Anterior cingulate cortex (tissue), 58 donors: ENCODE measurements at places on chromosomes 16 and 17.

DNA sequence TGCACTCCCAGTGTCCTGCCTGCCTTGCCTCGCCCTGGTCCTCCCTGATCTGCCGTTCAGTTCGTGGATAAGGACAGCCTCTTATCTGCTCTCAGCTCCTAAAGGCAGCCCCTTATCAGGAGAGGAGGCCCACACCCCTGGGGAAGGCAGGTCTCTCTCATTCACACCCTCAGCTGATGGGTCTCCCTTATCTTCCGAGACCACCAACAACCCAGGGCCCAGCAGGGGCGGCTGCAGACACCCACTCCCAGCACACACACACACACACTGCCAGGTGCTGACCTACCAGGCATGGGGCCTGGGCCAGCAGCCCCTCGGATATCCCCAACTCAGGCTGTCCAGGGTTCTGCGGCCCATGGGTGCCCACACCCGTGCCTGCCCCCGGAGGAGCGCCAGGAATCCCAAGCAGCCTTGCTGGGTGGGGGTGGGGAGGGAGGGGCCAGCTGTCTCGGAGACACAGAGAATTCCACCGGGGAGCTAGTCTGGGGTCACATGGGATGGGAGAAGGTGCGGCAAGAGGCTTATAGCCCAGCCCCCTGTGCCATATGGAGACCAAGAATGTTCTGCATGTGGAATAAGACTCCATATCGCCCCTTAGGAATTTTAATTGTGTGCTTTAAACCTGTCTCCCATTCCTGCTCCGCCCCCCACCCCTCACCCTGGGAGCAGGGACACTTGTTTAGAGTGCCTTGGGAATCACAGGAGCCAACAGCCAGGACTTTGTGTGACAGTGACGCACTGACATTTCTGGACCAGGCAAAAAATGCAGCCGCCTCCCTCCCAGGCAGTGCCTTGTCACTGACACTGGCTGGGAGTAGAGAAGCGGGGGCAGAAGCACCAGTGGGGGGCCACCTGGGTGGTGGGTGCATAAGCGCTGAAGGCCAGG is 41.9 kb upstream of the EMP2 start:
- DNase-seq = no peak

DNA sequence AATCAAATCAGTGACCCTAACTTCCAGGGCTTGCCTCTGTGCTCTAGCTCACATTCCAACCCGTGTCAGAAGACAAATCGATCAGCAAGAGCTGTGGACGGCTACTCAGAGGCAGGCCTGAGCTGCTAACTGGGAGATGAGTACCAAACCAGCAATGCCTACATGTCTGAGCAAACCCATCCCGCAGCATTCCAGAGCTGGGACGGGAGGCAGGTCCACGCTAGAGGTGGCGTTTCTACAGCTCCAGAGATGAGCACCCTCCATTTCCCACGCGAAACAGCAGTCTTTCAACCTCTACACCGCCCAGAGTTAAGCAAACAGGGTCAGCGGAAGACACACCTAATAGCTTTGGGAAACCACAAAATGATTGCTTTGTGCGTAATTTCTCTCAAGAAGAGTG is 6.5 kb downstream of the NXN start:
- no peak for DNase-seq

GRCh38 chr16:17467923-17468540 is 2.7 kb downstream of the XYLT1 start:
- DNase-seq = peak; percentile 82

- DNase-seq = no peak
These were observed 53.2 kb downstream of the SKAP1 start for GRCh38 chr17:48376682-48377325.

GRCh38 chr16:76964464-76965154 is 226.4 kb upstream of the MON1B start:
- no peak for DNase-seq

- DNase-seq = no peak
These were observed 117.5 kb downstream of the ASIC2 start for GRCh38 chr17:33175562-33175961.

DNA sequence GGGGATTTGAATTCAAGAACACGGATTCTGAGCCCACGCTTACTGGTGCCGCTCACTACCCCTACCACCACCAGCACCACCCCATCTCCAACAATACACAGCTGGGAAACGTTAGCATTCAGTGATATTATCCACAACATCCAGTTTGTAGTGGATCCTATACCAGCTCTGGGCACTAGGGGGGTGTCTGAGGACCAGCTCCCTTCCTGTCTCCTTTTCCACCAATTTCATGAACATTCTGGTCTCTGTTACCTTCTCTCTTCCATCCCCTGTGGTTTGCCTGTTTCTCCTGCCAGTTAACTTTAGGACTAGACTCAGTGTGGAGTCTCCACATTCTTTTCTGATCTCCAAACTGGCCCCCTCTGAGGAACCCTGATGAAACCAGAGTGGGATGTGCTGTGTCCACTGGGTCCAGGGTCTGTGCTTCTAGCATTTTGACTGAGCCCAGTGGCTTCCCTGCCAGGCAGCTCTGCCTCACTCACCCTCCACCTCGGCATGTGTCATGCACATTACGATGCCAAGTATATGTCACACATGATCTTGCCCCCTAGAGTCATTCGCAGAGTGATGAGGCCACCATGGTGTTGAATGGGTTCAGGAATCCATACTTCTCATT is 187.0 kb upstream of the CDH13 start:
- DNase-seq = no peak

- DNase-seq = no peak
These were observed 261.8 kb upstream of the PSMD7 start for GRCh38 chr16:74034862-74035261.

GRCh38 chr17:50015146-50015545 is 20.1 kb upstream of the DLX3 start:
- no peak for DNase-seq

- no peak for DNase-seq
These were observed 202.7 kb downstream of the FOXL1 start for GRCh38 chr16:86781046-86781445.

DNA sequence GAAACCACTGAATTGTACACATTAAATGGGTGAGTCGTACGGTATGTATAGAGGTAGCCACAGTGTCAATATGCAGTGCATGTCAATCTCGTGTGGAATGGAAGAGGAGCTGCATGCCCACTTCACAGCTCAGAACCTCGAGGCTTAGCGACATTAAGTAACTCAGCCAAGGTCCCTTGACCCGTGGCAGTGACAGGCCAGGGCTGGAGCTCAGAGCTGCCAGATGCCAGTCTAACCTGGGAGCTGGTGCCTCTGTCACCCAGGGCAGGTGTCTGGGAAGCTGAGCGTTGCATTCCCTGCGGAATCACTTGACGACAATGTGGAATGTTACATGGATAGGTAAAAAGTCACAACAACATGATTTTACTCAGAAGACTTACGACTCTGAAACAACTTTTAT is 298.1 kb downstream of the FOXL1 start:
- DNase-seq = no peak

- DNase-seq = no peak
These were observed 35.5 kb upstream of the NOL11 start for GRCh38 chr17:67682196-67682595.

GRCh38 chr17:83099086-83099555 is 19.7 kb downstream of the METRNL start:
- no peak for DNase-seq

GRCh38 chr17:72901657-72902056 is 190.8 kb downstream of the SLC39A11 start:
- DNase-seq = no peak

DNA sequence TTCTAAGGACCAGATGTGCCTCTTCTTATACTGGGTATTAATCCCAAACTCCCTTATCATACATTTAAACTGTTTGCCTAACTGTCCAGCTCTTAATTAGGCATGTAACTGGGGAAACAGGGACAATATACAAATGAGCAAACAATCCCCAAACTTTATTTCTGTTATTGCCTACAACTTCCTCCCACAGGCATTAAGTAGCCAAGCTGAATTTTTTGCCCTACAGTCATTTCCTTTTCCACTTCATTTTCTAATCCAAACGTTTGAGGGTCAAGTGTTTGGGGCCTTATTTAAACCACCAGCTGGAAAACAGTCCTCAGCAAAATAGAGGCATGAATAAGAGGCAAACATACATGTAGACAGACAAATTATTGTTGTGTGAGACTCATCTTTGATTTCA is 77.4 kb upstream of the CCL2 start:
- no peak for DNase-seq

GRCh38 chr17:21394265-21394664 is 18.1 kb downstream of the KCNJ12 start:
- no peak for DNase-seq

GRCh38 chr16:52022177-52022576 is 524.8 kb downstream of the TOX3 start:
- no peak for DNase-seq

GRCh38 chr17:75814900-75815373 is 29.3 kb downstream of the UNC13D start:
- no peak for DNase-seq

- DNase-seq = no peak
These were observed 18.4 kb downstream of the FA2H start for GRCh38 chr16:74756203-74756602.

DNA sequence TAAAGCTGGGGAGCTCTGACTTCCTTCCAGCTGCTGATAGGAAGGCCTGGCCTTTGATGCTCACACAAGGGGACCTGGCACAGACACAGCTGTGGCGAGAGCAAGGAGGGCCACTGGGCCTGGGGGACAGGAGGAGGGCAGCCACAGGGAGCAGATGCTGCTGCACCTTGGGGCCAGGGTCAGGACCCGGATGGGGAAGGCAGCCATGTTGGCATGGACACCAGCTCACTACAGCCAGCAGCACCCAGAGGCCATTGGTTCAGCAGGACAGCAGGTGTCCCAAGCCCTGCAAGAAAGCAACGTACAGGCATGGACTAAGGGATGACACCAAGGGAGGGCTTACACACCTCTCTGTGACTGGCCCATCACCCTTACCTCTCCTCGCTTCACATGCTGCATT is 8.0 kb upstream of the RNF112 start:
- no peak for DNase-seq

- DNase-seq = no peak
These were observed 278.4 kb downstream of the PARN start for GRCh38 chr16:14351647-14352046.

GRCh38 chr17:80163336-80163735 is 6.5 kb upstream of the CARD14 start:
- no peak for DNase-seq

DNA sequence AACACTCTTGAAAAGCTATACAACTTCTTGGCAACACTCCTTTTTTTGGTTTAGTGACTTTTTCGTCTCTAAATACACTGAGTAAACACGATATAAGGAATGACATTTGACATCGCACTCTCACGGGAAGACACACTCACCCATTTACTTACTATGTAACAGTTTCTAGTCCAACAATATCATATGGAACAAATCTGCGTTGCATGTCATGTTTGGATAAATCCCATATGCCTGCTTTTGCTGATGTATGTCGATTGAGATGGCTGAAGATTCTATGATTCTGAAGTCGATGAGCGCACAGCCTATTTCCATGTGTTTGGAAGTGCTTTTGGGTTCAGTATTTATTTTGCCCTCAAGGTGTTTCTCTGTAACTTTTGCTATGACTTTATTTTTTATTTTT is 18.2 kb downstream of the ITGAE start:
- no peak for DNase-seq

DNA sequence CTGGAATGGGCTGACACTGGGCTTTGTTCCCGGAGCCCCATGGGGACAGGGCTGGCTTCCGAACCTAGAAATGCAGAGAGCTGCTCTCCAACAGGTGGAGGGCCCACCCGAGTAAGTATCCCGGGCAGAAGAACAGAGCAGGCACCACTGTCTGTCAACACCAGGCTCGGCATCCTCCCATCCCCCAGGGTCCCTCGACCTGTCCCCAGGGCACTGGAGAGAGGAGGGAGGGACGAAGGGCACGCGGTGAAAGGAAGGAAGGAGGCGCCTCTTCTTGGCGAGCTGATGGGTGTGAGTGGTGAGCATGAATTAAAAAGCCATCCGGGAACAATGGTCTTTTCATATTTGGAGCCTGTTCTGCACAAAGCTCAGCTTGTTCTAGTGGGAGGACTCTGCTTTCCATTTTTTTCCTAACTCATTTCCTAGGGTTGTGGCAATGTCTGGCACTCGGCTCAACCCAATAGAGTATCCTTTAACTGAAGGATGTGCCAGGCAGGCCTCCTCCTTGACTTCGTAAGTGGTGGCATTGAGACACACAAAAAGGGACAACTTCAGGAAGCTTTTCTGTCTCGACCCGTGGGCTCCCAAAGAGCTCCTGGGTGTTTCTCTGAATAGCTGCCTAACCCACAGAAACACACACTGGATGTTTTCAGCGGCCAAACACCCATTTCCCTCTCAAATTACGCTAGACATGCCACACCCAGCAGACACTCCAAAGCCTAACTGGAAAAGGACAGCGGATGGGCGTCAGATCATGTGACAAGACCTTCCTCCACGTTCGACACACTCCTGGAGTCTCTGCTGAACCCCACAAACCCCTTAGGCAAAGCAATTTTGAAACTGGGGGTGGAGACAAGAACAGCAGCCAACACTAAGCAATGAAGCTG is 47.7 kb downstream of the ZFHX3 start:
- DNase-seq = peak; percentile 27

DNA sequence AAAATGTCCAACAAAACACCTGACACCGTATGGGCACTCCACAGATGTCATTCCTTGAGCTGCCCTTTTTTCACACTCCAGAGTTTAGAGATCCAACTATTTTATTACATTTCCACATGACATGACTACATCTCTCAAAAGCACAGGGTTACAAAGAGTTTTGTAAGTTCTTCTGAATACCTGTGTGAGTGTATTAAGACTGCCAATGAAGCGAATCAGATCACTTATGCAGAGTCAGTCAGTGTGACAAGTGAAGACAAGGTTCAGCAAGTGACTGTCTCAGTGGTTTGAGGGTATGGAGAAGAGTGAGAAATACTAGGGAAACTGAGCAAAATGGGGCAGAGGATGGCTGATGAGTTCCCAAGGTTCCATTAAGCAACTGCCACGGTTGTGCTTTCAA is 8.4 kb downstream of the SDR42E1 start:
- DNase-seq = no peak

- no peak for DNase-seq
These were observed 136.3 kb downstream of the KCNJ12 start for GRCh38 chr17:21512307-21513011.

DNA sequence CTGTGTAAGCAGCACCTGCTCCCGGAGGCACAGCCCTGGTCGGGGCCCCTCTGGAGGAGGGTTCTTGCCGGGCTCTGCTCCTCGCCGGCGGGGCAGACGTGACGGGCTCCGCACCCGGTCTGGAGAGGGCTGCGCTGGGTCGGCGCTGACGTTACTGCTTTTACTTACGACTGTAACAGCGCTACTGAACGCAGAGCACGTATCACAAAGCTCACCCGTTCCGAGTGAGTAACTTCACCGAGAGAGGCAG is 1.3 kb upstream of the RAB40C start:
- no peak for DNase-seq
